Caco-2 (cell line): ENCODE measurements at places on chromosomes 11 and 22.
A peak's percentile ranks its signal among the peaks of the same experiment; 100 is the strongest.

DNA sequence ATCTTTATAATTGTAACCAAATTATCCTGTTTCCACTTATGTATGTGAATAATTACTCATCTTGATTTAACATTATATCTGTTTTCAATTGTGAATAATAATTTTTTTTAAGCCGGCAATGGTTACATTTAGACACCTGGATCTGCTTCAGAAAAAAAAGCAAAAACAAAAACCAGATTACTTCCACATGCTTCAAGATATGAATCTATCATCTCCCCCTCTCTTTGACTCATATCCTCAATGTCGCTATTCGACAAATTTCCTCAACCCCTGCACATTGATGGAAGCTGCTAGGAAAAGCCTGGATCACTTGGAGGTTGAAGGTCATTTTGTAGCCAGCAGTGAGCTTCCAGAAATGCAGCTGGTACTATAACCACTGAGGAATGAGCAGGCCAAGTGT is 42.7 kb downstream of the SLC1A2 start:
- no peaks in the 10 kb centered on the region for H3K4me1 ChIP-seq
- no peak for DNase-seq
- H3K4me3 ChIP-seq = no peak overlapping the region
- H3K36me3 ChIP-seq = no peaks in the 10 kb centered on the region

DNA sequence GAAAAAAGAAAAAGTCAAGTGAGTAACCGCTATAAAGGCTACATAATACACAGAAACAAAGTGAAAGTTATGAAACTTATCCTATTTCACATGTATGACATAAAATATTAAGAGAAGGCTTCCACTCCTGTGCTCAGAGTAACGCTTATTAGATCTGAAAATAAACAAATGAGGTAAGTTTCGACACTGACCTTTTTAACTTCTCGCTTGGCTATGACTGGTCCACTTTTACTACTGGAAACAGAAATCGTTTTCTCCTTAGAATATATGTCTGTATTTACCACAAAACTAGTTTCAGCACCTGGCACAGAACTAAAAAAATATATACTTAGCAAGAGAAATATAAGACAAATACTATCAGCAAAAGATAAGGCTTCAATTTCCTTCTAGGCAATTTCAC is 16.4 kb downstream of the FNBP4 start:
- H3K27ac ChIP-seq = no peak overlapping the region
- no peaks in the 10 kb centered on the region for H3K4me1 ChIP-seq
- no peak for DNase-seq
- H3K36me3 ChIP-seq = peaks cover 6% of the 10 kb centered on the region
- H3K27me3 ChIP-seq = no peaks in the 10 kb centered on the region

DNA sequence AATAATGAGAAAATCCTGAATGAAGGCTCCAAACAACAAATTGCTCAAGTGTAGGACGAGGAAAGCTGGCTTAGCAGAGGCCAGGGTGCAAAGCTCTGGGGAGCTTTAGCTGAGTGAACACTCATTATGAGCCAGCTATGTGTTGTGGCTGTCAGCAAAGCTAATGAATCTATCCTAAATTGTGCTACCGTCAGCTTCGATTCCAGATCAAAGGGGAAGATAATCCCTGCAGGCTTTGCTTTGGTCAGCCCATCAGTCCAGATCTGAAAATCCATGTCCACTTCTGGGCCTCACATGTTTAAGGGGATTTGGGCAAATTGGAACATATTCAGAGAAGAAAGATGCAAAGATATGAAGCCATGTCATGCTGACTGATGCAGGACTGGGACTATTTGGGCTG is 180.9 kb upstream of the ZBED5 start:
- H3K4me3 ChIP-seq = no peak overlapping the region
- no peaks in the 10 kb centered on the region for H3K36me3 ChIP-seq
- no peak for DNase-seq

- no peaks in the 10 kb centered on the region for H3K36me3 ChIP-seq
- H3K27me3 ChIP-seq = no peaks in the 10 kb centered on the region
- H3K27ac ChIP-seq = no peak overlapping the region
- DNase-seq = no peak
These were observed 20.8 kb downstream of the QSER1 start for GRCh38 chr11:32913445-32913844.

DNA sequence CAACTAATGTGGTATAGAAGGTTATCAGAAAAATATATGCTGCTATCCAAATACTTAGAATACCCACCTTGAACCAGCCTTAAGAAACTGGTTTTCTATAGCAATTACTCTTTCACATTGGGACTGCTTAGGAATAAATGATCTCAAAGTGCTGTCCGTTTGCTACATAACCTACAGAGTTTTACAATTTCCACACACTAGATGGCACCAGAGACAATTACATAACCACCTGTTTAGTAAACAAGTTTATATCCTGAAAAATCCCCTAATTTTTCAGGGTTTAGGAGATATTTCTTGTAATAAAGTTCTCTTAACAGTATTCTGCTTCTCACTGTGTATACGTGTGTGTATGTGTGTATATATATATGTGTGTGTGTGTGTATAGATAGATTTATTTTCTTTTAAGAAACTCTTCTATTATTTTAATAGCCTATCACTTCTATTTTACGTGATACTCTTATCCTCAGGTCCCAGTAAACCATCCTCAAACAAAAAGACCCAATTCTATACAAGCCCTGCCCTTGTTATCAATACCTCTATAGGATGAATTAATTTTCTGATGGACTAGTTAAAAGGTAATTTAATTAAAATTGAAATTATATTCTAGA is 6.7 kb upstream of the OR5I1 start:
- no peaks in the 10 kb centered on the region for H3K36me3 ChIP-seq
- no peak overlapping the region for H3K4me3 ChIP-seq
- no peak overlapping the region for H3K27ac ChIP-seq
- H3K4me1 ChIP-seq = peaks cover 5% of the 10 kb centered on the region; the same call in 1 of the 2 replicates
- DNase-seq = peak; percentile 57
- no peaks in the 10 kb centered on the region for H3K27me3 ChIP-seq

DNA sequence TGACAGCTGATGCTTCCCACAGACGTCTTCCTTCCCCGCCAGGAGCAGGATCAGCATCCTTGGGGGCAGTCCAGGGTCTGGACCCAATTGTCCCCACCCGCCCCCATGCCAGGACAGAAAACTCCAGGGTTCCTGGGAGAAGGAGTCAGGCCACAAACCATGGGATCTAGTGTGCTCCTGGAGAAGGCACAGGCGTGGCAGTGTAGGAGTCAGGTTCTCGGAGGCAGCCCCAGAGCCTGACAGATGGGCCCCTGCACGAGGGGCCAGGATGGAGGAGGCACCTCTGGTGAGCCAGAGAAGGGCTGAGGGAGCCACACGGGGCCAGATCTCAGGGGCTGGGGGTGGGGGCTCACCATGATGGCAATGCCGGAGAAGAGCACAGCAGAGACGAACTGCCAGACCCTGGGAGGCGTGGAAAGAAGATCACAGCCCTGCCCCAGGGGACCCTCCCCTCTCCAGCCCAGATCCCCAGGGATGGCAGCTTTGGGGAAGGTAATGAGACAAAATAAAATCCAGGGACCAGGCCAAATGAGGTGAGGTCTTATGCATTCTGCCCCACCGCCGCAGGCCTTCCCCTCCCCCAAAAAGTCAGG is 13.6 kb downstream of the TP53I11 start:
- no peak for DNase-seq
- H3K27ac ChIP-seq = no peak overlapping the region
- H3K4me3 ChIP-seq = no peak overlapping the region
- no peaks in the 10 kb centered on the region for H3K4me1 ChIP-seq

DNA sequence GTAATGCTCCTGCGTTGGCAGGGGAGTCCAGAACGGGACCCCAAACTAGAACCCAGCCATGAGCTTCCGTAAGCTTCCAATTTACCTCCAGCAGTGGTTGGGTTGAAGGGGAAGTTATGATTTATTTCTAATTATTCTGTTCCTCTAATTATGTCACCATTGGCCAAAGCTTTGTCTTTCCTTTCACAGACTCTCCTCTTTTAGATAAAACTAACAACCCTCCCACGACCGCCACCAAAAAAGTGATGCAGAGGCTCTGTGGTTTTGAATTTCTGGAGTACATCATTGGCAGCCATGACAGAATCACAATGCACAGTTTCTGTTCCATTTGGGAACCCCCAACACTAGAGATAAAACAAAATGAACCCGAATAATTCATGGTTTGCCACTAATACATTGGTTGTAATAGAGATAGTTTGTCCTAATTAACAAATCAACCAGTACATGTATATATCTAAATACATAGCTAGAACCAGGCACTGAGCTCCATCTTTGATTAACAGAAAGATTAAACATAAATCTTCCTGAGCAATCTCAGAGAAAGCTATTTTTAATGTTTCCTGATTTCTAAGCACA is 64.3 kb downstream of the ETS1 start:
- H3K36me3 ChIP-seq = no peaks in the 10 kb centered on the region
- DNase-seq = no peak
- H3K27me3 ChIP-seq = peaks cover 1% of the 10 kb centered on the region; the same call in 1 of the 2 replicates
- H3K4me3 ChIP-seq = peak overlapping the region; percentile 67

- H3K4me3 ChIP-seq = no peak overlapping the region
- H3K4me1 ChIP-seq = peaks cover 64% of the 10 kb centered on the region
- peak overlapping the region; percentile 97 for H3K27ac ChIP-seq
- no peaks in the 10 kb centered on the region for H3K36me3 ChIP-seq
- DNase-seq = no peak
These were observed 39.4 kb downstream of the IRAG1 start for GRCh38 chr11:10653946-10654810.

DNA sequence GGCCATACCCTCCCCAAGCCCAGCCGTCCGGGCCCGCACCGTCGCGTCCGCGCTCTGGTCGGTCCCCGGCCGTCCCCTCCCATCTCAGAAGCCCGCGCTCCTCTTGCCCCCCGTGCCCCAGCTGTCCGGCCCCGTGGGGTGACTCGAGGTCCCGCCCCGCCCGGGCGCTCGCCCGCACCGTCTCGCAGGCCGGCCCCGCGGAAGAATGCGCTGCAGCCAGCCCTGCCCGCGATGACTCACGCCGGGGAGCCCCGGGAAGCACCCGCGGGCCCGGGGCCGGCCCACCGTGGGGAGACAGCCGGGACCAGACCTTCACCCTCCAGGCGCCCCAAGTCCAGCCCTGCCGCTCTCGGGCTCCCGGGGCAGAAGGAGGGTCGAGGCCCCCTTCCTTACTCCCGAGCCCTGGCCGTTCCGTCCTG is 320 bp upstream of the PHLDA2 start:
- DNase-seq = peak; percentile 79
- no peaks in the 10 kb centered on the region for H3K36me3 ChIP-seq
- H3K4me3 ChIP-seq = peak overlapping the region; percentile 91
- peaks cover 19% of the 10 kb centered on the region for H3K4me1 ChIP-seq

GRCh38 chr11:125315079-125315740 is 150.7 kb downstream of the PKNOX2 start:
- H3K4me1 ChIP-seq = no peaks in the 10 kb centered on the region
- H3K27ac ChIP-seq = no peak overlapping the region
- peaks cover 4% of the 10 kb centered on the region for H3K27me3 ChIP-seq
- H3K4me3 ChIP-seq = no peak overlapping the region
- no peaks in the 10 kb centered on the region for H3K36me3 ChIP-seq
- DNase-seq = no peak

DNA sequence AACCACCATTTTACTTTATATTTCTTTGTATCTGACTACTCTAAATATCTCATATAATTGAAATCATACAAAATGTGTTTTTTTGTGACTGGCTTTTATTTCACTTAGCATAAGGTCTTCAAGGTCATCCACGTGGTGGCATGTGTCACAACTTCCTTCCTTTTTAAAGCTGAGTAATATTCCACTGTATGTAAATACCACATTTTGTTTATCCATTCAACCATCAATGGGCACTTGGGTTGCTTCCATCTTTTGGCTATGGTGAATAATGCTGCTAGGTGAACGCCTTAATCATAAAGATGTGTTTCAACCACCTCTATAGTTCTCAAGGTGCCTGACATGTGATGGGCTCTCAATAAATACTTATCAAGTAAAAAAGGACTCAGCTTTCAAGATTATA is 15.5 kb downstream of the RAB30 start:
- H3K4me3 ChIP-seq = no peak overlapping the region
- H3K27ac ChIP-seq = no peak overlapping the region
- no peaks in the 10 kb centered on the region; the same call in 1 of the 2 replicates for H3K4me1 ChIP-seq
- no peaks in the 10 kb centered on the region for H3K36me3 ChIP-seq
- DNase-seq = no peak

- H3K4me1 ChIP-seq = no peaks in the 10 kb centered on the region
- no peak for DNase-seq
- H3K4me3 ChIP-seq = no peak overlapping the region
- no peak overlapping the region for H3K27ac ChIP-seq
These were observed 155.3 kb downstream of the ST3GAL4 start for GRCh38 chr11:126510621-126511370.

GRCh38 chr11:76276046-76276780 is 69.9 kb upstream of the WNT11 start:
- no peak overlapping the region for H3K4me3 ChIP-seq
- H3K27me3 ChIP-seq = no peaks in the 10 kb centered on the region
- DNase-seq = no peak
- no peaks in the 10 kb centered on the region for H3K36me3 ChIP-seq
- no peak overlapping the region for H3K27ac ChIP-seq

GRCh38 chr11:74966651-74967050 is 17.6 kb downstream of the SPCS2 start:
- peaks cover 30% of the 10 kb centered on the region for H3K4me1 ChIP-seq
- H3K36me3 ChIP-seq = no peaks in the 10 kb centered on the region; the same call in 1 of the 2 replicates
- no peak overlapping the region for H3K4me3 ChIP-seq
- no peaks in the 10 kb centered on the region for H3K27me3 ChIP-seq
- no peak for DNase-seq

GRCh38 chr22:41361716-41362310 is 19.9 kb upstream of the TEF start:
- H3K27ac ChIP-seq = peak overlapping the region; percentile 97
- H3K4me3 ChIP-seq = no peak overlapping the region
- peaks cover 54% of the 10 kb centered on the region for H3K4me1 ChIP-seq
- DNase-seq = no peak

GRCh38 chr22:27630754-27631153 is 170.8 kb downstream of the MN1 start:
- H3K4me3 ChIP-seq = no peak overlapping the region
- peaks cover 15% of the 10 kb centered on the region for H3K4me1 ChIP-seq
- no peaks in the 10 kb centered on the region for H3K27me3 ChIP-seq
- no peak for DNase-seq

GRCh38 chr22:41522813-41523212 is 21.5 kb downstream of the POLR3H start:
- no peaks in the 10 kb centered on the region for H3K27me3 ChIP-seq
- peaks cover 7% of the 10 kb centered on the region for H3K36me3 ChIP-seq
- no peak overlapping the region for H3K27ac ChIP-seq
- DNase-seq = no peak
- H3K4me1 ChIP-seq = no peaks in the 10 kb centered on the region

- no peaks in the 10 kb centered on the region for H3K36me3 ChIP-seq
- DNase-seq = peak; percentile 80
- no peaks in the 10 kb centered on the region for H3K27me3 ChIP-seq
- H3K27ac ChIP-seq = no peak overlapping the region
- peaks cover 9% of the 10 kb centered on the region for H3K4me1 ChIP-seq
- H3K4me3 ChIP-seq = no peak overlapping the region
These were observed 13.6 kb upstream of the CD3E start for GRCh38 chr11:118290923-118291322.

- no peaks in the 10 kb centered on the region for H3K4me1 ChIP-seq
- DNase-seq = peak; percentile 84
- H3K36me3 ChIP-seq = no peaks in the 10 kb centered on the region
- no peaks in the 10 kb centered on the region for H3K27me3 ChIP-seq
These were observed 28.9 kb downstream of the CLMP start for GRCh38 chr11:123166071-123166559.

- H3K27ac ChIP-seq = no peak overlapping the region
- H3K27me3 ChIP-seq = no peaks in the 10 kb centered on the region
- no peaks in the 10 kb centered on the region for H3K4me1 ChIP-seq
- no peak for DNase-seq
- H3K4me3 ChIP-seq = no peak overlapping the region
These were observed 25.9 kb downstream of the TUG1 start for GRCh38 chr22:30994960-30995359.
